ENCODE measurements at places on chromosomes 3 and 15.

DNA sequence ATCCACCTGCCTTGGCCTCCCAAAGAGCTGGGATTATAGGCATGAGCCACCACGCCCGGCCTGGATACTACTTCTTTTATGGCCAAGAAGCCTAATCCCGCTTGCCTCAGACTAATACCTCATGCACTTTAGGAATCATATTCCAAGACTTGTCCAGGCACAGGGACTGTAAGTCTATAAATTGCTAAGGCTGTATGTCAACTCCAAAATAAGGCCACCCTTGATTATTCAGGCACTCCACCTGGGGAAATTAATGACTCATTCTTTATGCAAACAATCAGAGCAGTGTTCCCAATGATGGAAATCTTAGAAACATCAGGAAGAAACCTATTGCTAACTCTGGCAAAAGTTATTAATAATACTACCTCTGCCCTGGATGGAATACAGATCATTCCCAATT, 98.4 kb downstream of the ERC2 start:
- no peak for DNase-seq

- no peak for DNase-seq
Measured at GRCh38 chr15:41881086-41881485, 12.8 kb downstream of the SPTBN5 start.

DNA sequence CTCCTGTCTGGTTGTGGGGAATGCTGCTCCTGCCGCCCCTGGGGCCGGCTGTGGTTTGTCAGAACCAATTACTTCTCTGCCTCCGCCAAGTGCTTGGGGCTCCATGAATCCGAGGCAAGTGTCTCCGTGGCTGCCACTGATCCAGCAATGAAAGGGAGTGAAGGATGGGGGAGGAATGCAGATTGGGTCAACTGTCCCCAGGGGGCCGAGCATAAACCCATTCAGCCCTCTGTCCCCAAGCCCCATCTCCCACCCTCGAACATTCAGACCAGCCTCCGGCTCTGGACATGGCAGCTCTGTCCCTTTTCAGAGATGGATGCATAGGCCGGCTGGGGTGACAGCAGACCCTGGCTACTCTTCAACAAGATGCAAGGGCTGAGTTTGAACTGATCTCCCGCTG, 35.5 kb downstream of the CACNA2D2 start:
- DNase-seq: no peak

DNA sequence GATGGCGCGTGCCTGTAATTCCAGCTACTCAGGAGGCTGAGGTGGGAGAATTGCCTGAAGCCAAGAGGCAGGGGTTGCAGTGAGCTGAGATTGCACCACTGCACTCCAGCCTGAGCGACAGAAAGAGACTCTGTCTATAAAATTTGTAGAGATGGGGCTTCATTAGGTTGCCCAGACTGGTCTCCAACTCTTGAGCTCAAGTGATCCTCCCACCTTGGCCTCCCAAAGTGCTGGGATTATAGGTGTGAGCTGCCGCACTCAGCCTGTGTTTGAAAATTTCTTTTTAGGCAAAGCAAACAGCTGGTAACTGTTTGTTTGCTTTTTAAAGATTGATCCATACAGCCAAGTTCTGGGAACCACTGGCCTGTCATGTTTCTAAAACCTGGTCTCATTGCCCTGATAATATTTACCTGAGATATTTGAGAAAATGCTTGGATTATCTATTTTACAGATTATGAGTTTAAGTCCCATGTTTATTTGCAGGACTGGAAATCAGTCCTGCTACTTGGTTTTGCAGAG, 64.2 kb upstream of the LMOD3 start:
- no peak for DNase-seq

- no peak for DNase-seq
Measured at GRCh38 chr3:46466273-46466672, 1.6 kb upstream of the LTF start.

DNA sequence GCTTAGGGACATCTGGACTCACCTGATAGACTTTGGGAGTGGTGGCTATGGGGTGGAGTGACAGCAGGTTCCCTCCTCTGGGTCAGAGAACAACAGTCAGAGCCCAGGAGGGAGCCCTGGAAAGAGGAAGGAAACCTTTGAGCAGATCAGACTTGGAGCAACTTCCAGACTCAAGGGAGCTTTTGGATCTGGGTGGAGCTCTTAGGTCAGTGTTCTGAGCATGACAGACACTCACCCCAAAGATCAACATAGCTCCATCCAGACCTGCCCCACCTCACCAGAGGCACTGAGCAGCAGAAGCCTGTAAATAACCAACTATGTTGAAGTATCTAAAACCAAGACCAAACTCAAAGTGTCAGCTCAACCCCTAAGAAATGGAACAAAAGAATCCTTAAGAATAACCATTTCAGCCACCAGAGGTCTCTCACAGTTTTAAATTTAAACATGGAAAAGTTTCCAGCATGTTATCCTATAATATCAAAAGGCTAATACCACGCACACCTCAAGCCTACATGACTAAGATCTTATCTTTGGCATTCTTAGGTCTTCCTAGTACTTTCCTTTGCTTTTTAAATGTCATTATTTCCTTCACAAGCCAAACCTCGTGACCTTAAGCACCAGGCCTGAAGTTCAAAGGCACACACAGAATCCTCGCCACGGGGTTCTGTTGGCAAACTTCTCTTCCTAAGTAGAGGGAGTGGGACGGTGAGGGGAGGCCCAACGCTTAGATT, 56.4 kb downstream of the UMPS start:
- DNase-seq: no peak

DNA sequence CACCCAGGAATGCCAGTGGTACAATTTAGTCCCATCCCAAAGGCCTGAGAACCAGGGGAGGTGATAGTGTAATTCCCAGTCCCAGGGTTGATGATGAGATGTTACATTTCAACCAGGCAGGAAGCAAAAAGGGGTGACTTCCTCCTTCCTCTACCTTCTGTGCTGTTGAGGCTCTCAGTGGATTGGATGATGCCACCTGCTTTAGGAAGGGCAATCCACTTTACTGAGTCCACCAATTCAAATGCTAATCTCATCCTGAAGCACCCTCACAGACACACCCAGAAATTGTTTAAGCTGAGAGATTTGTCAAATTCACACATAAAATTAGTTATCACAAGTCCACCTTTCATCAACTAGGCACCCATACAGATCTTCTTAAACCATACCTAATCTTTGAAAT, 418.5 kb upstream of the GOLIM4 start:
- no peak for DNase-seq

DNA sequence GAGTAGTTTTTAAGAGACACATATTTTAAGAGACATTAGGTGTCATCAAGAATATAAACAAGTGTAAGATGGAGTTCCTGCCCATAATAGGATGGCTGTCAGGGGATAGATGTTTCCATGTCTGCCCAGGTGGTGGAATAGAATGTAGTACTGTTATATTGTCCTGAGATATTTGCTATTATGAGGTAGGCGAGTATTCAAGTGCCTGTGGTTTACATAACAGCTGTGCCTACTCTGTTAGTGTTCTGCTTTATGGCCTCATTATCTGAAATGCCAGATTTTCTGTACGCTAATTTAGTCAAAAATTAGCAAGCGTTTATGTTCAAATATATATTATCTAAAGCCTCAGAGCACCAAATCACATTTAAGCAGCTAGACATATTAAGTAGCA, 360.2 kb upstream of the ROPN1 start:
- DNase-seq: no peak

GRCh38 chr15:67755264-67755663, 70.0 kb upstream of the SKOR1 start:
- DNase-seq: no peak
